ENCODE measurements at places on chromosomes 2 and 18. TPM values are rescaled to one million over a fixed set of nuclear protein-coding genes. Genes with fewer than 3 reads are reported as not detected.

SH3RF3 gene
- total RNA-seq, result 2.6 TPM

TRAK2 gene
- 36.8 TPM for total RNA-seq

PDE1A gene
- total RNA-seq, result 42.4 TPM

NEU2 gene
- not detected for total RNA-seq

EFHD1 gene
- not detected for total RNA-seq

KCNG2 gene
- 4.7 TPM for total RNA-seq

GNAL gene
- 0.65 TPM for total RNA-seq

LAMA3 gene
- 19.1 TPM for total RNA-seq

PTPRN gene
- 57.0 TPM for total RNA-seq

OSR1 gene
- total RNA-seq, result 36.5 TPM

FLACC1 gene
- total RNA-seq, result 0.74 TPM

PDIA6 gene
- 485 TPM for total RNA-seq

NTSR2 gene
- total RNA-seq, result not detected

OR6B2 gene
- not detected for total RNA-seq

TNS1 gene
- 74.4 TPM for total RNA-seq

ZNF396 gene
- 2.8 TPM for total RNA-seq

MEP1B gene
- total RNA-seq, result not detected

SPDYA gene
- 0.71 TPM for total RNA-seq

CYP1B1 gene
- total RNA-seq, result 23.0 TPM

FIGN gene
- total RNA-seq, result 0.65 TPM

MALL gene
- 2.6 TPM for total RNA-seq

TRPM8 gene
- under 0.01 TPM for total RNA-seq

SRD5A2 gene
- total RNA-seq, result not detected

SGPP2 gene
- not detected for total RNA-seq

PLGLB2 gene
- total RNA-seq, result 1.1 TPM

HOXD12 gene
- total RNA-seq, result not detected

RAB6D gene
- not detected for total RNA-seq

RIT2 gene
- not detected for total RNA-seq

FAM110C gene
- total RNA-seq, result not detected

TWIST2 gene
- 45.2 TPM for total RNA-seq

DBI gene
- total RNA-seq, result 150 TPM

GALR1 gene
- total RNA-seq, result not detected

CTAGE1 gene
- total RNA-seq, result not detected

CFAP221 gene
- not detected for total RNA-seq

TNFAIP6 gene
- total RNA-seq, result 104 TPM

PRKAG3 gene
- total RNA-seq, result not detected

POTEF gene
- not detected for total RNA-seq

All from smooth muscle cell of bladder (primary cell).